ENCODE measurements at places on chromosomes 7 and 10.

GRCh38 chr7:157490465-157490912 is 153.7 kb downstream of the DNAJB6 start:
- DNase-seq: no peak

DNA sequence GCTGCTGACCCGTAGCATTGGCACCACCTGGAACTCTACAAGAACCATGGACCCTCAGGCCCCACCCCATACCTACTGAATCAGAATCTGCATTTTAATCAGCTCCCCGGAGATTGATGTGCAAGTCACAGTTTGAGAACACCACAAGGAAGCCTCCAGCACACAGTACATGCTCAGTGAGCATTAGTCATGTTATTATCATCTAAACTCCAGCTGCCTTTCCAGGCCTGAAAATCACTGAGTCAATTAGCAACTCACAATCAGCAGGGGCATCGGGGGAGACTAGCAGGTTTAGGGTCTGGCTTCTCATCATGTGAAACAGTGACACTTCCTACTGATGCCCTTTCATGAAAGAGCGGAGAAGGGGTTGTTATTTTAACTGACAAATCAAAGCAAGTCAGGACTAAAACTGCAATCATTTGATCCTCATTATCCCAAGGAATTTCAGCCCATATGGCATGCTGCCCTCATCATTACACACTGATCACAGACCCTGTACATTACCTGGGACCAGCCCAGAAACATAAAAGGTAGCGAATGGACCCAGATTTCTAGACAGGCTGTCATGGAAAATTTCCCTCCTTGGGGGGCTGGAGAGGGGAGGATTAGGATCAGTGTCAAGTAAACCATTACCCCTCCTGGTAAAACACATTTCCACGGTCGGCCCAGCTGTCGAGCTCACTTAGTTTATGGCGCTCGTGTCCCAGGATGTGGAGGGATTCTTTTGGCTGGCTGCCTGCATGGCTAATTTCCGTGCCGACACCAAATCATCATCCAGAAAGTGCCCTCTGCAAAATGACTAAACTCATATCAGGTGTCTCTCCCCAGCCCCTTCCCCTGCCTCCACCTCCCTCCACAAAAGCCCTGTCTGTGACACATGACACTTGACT is 122.8 kb downstream of the PRLHR start:
- DNase-seq: no peak

DNA sequence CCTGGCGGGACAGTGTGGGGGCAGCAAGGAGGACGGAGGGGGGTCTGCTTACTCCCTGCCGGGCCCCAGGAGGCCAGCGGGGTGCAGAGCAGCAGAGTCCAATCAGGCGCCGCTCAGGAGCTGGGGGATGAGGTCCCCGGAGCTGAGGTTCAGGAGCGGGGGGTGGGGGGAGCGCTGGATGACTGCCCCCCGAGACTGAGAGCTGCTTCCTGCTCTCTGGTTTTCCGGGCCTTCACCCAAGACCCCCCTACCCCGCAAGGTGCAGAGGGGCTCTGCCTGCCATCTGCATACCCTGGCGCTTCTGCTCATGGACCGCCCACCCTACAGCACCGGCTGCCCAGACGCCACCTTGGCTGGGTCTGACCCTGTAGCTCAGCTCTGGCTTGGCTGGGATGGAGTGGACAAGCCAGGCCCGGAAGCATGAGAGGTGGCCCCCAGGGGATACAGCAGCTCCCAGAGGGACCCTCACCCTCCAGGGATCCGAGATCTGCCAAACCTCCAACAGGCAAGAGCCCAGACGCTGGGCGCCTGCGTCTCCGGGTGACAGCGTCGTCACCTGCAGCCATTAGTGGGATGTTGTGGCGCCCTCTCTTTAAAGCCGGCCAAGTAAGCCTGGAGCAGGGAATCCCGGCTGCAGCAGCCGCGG is 930 bp downstream of the KNDC1 start:
- DNase-seq: no peak

GRCh38 chr7:54392935-54393334 is 149.2 kb upstream of the VSTM2A start:
- no peak for DNase-seq

- DNase-seq: no peak
Observed at GRCh38 chr7:80087051-80087770, 47.4 kb upstream of the GNAI1 start.

GRCh38 chr7:142910481-142910880 is 23.1 kb downstream of the TRPV5 start:
- DNase-seq: no peak

DNA sequence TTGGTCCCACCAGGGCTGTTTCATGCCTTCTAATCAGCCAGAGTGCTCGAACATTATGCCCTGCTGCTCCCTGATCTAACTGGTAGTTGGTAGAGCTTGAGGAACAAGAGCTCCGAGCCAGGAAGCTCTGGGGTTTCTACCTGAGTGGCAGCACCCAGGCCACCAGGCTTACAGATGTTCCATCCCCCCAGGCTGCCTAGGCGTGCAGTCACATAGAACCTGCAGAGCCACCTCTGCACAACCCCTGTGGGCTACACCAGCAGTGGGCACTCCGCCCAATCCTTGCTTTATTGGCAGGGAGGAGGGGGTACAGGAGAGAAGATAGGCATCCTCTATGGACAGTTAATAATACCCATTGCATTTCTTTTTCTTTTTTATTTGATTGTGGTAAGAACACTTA is 21.8 kb downstream of the MAP3K8 start:
- no peak for DNase-seq

All from hippocampal formation (tissue), 2 donors.